Left kidney (tissue), 8 donors: ENCODE measurements at places on chromosomes 13 and 19. TPM values are rescaled to one million over a fixed set of nuclear protein-coding genes. Genes with fewer than 3 reads are reported as not detected.

Gene SERPINE3
- polyA plus RNA-seq: 0.95 TPM

Gene ATP8A2
- polyA plus RNA-seq: 6.8 TPM

Gene SYNGR4
- not detected for polyA plus RNA-seq

Gene GRIK5
- polyA plus RNA-seq: 26.3 TPM

Gene TDRD12
- polyA plus RNA-seq: 1.1 TPM

Gene LMTK3
- 2.0 TPM for polyA plus RNA-seq

Gene NOVA2
- polyA plus RNA-seq: 4.1 TPM

Gene EDNRB
- 68.2 TPM for polyA plus RNA-seq

Gene NLRP9
- 0.17 TPM for polyA plus RNA-seq

Gene FOXO1
- 15.4 TPM for polyA plus RNA-seq

Gene SIGLEC12
- polyA plus RNA-seq: 0.10 TPM

Gene CYP4F2
- 0.13 TPM for polyA plus RNA-seq

Gene CYP2A13
- not detected for polyA plus RNA-seq

Gene KL
- polyA plus RNA-seq: 58.3 TPM

Gene WDR88
- 2.0 TPM for polyA plus RNA-seq

Gene ARL11
- 0.70 TPM for polyA plus RNA-seq

Gene PRR12
- polyA plus RNA-seq: 20.7 TPM

Gene NDUFB7
- polyA plus RNA-seq: 67.4 TPM

Gene UBE2L5
- polyA plus RNA-seq: 0.91 TPM

Gene CYP4F12
- polyA plus RNA-seq: 1.1 TPM

Gene ZNF571
- polyA plus RNA-seq: 14.0 TPM

Gene ZNF793
- 38.0 TPM for polyA plus RNA-seq

Gene ZNF69
- 32.2 TPM for polyA plus RNA-seq

Gene FUT1
- 3.8 TPM for polyA plus RNA-seq

Gene NCCRP1
- 1.6 TPM for polyA plus RNA-seq

Gene TNNT1
- 3.8 TPM for polyA plus RNA-seq

Gene FGF9
- 23.6 TPM for polyA plus RNA-seq

Gene CCNA1
- polyA plus RNA-seq: 1.2 TPM

Gene SCEL
- polyA plus RNA-seq: not detected

Gene MBD3L3
- polyA plus RNA-seq: not detected

Gene CYTH2
- polyA plus RNA-seq: 94.1 TPM

Gene KIR2DL4
- not detected for polyA plus RNA-seq

Gene CGB2
- polyA plus RNA-seq: not detected

Gene RPL36
- 513 TPM for polyA plus RNA-seq

Gene CACNA1A
- 2.9 TPM for polyA plus RNA-seq

Gene FAM216B
- not detected for polyA plus RNA-seq

Gene C1QTNF9B
- 1.4 TPM for polyA plus RNA-seq

Gene IL11
- 1.4 TPM for polyA plus RNA-seq

Gene CEACAM8
- 0.22 TPM for polyA plus RNA-seq

Gene ZNF724
- 8.4 TPM for polyA plus RNA-seq

Gene OLFM2
- 18.9 TPM for polyA plus RNA-seq

Gene ZNF90
- 24.2 TPM for polyA plus RNA-seq

Gene SMIM24
- 446 TPM for polyA plus RNA-seq

Gene PTH2
- polyA plus RNA-seq: not detected

Gene KCNRG
- 2.1 TPM for polyA plus RNA-seq

Gene PGLYRP1
- polyA plus RNA-seq: 0.32 TPM

Gene VASP
- polyA plus RNA-seq: 49.3 TPM

Gene RAB3D
- 15.2 TPM for polyA plus RNA-seq

Gene USHBP1
- polyA plus RNA-seq: 5.4 TPM

Gene SOX1
- not detected for polyA plus RNA-seq

Gene PRODH2
- 39.3 TPM for polyA plus RNA-seq

Gene URAD
- polyA plus RNA-seq: not detected

Gene TEX29
- 0.35 TPM for polyA plus RNA-seq

Gene ZNF177
- 14.3 TPM for polyA plus RNA-seq

Gene ZNF835
- 3.1 TPM for polyA plus RNA-seq

Gene OR7A5
- polyA plus RNA-seq: 0.05 TPM

Gene CBLC
- 5.3 TPM for polyA plus RNA-seq

Gene NCAN
- 0.05 TPM for polyA plus RNA-seq
